ENCODE measurements at places on chromosomes 2 and 18.

DNA sequence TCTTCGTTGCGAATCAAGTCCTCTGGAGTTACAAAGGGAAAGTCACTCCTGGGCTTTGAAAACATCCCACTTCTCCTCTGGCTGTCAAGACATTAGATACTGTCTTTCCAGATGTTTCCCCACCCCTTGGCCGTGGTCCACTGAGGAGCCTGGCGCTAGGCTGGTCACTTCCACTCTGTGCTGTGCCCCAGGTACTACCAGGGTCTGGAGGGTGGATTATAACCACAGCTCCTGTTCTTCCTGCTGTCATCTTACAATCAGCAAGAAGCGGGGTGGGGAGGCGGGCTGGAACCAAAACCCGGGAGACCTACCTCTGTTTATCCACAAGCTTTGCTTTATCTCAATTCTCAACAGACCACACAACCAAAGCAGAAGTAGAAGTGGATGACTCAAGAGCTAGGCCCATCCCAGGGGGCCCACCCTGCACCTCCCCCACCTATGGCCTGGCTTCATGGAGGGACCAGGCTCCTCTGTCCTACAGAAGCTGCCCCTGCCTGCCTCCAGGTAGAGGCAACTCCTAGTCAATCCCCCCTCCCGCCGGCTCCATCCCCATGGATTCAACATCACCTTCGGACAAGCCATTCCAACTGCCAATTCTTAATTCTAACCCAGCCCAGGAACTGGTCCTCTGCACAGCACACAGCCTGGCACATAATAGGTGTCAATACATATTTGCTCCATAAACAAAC, 17.8 kb downstream of the SMAD7 start:
- no peak for DNase-seq

DNA sequence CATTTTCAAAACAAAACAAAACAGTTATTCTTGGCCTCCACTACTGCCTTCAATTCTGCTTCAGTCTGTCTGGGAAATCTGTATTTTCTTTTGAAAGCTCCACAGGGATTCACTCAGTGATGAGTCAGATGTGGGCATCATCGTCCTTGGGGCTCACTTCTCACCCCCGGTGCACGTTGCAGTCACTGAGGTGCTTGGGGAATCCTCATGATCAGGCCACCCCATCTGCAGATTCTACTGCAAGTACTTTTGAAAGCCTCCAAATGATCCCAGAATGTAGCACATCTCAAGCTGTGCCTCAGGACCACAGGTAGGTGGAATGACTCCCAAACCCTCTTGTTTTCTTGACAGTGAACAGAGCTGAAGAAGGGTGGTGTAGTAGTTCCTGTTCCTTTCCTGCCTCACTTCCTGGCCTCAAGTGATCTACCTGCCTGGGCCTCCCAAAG, 34.3 kb downstream of the LPIN2 start:
- no peak for DNase-seq

GRCh38 chr2:42136782-42137124, 32.4 kb upstream of the EML4 start:
- no peak for DNase-seq

- no peak for DNase-seq
Observed at GRCh38 chr2:234145511-234145910, 95.0 kb downstream of the SPP2 start.

GRCh38 chr2:150882751-150883612, 378.7 kb downstream of the RBM43 start:
- no peak for DNase-seq
